ENCODE measurements at places on chromosomes 4 and X.

- no peak for DNase-seq
These were observed 425.0 kb downstream of the MID1IP1 start for GRCh38 chrX:39226251-39226650.

DNA sequence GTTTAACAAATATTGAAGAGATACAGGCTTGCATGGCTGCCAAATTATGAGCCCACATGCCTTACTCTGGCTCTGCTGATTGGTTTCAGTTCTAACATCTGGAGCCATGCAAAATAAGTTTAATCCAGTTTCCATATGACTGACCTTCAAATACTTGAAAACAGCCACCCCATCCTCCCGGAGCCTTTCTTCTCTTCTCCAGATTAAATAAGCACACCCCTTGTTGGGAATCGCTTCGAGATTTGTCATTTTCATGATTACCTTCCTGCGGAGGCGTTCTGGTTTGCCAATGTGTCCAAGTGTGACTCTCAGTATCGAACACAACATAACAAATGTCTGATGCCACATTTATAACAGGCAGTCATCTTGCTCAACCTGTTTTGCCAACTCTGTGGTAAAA is 101.6 kb upstream of the JADE1 start:
- DNase-seq, result no peak

DNA sequence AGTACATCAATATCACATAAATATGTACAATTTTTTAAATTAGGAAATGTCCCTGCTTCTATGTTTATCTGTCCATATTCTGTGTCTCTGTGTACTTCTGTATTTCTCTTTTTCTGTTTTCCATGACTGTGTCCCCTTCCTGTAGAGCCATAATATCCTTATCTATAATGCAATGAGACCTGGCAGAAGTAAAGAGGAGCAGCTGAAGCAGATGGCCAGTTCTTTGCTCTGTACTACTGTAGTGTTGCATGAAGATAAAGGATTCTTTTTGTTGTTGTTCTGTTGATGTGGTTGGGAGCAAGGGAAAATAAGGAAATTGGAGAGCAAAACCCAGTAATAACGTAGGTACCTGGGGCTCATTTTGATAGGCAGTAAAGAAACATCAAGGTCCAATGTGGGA is 301.7 kb downstream of the ADGRL3 start:
- DNase-seq, result no peak

DNA sequence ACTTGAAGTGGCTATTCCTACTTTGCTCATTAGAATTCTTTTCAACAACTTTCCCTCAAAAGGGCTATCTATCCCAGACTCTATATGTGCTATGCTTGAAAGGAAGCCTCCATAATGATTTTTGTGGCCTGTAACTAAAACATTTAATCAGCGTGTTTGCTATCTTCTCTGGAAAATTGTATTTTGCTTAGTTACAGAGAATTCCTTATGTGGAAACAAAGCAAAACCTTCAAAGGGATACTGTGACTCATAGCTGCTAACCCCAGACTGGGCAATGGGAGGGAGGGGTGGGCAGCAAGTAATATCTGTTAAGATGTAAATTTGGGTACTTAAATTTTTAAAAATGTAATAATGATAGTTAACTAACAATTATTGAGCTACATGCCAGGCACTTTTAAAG is 3.7 kb downstream of the SLC25A14 start:
- DNase-seq, result no peak

- DNase-seq, result no peak
These were observed 4.2 kb upstream of the ZXDB start for GRCh38 chrX:57587607-57588006.

DNA sequence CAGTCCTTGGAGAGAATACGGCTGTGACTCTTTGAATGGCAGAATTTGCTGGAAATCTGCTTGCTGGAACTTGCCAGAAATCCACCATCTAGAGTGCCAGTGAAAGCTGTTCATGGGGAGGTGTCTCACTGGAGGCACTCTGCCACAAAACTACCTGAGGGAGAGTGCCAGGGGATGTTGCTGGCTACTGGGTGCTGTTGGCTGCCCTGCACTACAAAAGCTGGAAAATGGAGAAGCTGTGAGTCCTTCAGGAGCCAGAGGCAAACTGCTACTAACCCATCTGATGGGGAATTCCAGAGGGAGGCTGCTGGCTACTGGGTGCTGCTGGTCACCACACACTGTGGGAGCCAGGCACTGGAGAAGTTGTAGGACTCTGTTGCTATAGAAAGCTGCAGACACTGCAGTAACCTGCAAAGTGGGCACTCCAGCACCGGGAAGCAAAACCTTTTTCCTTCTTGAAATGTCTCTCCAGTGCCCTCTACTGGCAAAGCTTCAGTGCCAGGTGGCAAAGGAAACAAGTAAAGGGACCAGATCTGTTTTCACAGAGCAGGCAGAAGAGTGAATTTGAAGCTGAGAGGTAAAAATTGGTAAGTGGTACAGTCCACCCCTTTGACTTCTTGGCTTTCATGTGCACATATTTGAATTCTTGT is 47.8 kb upstream of the HSD17B10 start:
- DNase-seq, result peak; percentile 50

GRCh38 chrX:23373129-23373804 is 38.6 kb downstream of the PTCHD1 start:
- no peak for DNase-seq

DNA sequence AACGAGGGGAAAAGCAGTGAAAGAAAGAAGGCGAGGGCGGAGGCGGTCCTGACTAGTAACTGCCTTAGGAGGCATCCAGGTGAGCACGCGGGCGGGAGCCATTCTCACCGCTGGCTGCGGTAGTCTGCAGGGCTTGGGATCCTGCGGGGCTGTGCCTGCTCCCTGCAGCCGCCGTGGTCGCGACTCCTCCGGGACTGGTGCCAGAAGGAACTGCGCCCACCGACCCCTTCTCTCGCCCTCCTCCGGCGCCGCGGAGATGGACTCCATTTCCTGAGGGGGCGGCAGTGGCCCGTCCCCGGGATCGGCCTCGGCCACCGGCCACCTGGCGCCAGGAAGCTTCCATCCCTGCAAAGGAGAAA is 543 bp downstream of the NFXL1 start:
- peak; percentile 22 for DNase-seq

GRCh38 chrX:119107206-119107605 is 20.4 kb downstream of the KIAA1210 start:
- DNase-seq, result no peak

DNA sequence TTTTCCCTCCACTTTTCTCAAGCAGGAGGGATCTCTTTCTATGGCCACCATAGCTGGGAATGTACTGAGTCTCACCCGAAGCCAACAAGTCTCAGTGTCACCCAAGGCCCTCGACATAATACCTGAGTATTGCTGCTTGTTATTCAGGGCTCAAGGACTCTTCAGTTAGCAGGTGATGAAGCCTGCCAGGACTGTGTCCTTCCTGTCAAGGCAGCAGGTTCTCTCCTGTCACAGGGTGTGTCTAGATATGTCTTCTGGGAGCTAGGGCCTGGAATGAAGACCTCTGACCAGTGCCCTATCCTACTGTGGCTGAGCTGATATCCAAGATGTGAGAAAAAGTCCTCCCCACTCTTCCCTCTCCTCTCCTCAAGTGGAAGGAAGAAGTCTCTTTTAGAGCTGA is 391.0 kb upstream of the DIPK2B start:
- DNase-seq, result no peak

GRCh38 chr4:55754754-55755350 is 64.7 kb upstream of the EXOC1L start:
- no peak for DNase-seq

DNA sequence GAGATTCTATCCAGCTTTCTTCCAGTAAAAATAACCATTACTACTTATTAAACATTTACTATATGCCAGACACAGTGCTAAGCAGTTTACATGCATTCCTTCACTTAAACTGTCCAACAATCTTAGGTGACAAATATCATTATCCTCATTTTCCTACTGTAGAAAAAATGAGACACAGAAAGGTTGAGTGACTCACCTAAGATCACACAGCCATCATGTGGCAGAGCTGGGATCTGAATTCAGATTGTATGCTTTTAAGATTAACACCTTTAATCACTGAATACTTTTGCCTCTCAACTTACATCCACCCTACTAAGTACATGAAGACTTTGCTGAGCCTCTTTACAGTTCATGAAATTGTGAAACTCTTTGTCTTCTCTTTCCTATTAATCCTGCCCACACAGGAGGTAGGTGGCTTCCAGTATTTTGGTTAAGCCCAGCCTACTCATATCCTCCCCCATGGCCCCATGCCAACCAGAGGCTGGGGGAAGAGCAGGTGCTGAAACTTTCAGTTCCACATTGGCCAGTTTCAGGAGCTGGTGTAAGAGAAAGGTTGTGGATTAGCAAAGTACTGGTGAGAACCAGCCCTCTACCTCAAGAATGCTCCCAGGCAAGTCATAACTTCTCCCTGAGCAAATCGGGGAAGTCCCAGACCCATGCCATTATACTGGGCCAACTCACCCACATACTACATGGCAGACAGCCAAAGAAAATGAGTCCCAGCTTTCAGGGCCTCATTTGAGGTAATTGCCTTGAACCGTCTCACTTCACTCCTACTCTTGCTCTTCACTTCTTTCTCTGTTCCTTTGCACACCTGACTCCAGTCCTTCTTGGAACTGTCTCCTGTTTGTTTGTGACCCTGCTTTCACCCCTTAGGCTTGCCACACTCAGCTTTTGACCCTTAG is 211.1 kb downstream of the GUCY2F start:
- peak; percentile 24 for DNase-seq

DNA sequence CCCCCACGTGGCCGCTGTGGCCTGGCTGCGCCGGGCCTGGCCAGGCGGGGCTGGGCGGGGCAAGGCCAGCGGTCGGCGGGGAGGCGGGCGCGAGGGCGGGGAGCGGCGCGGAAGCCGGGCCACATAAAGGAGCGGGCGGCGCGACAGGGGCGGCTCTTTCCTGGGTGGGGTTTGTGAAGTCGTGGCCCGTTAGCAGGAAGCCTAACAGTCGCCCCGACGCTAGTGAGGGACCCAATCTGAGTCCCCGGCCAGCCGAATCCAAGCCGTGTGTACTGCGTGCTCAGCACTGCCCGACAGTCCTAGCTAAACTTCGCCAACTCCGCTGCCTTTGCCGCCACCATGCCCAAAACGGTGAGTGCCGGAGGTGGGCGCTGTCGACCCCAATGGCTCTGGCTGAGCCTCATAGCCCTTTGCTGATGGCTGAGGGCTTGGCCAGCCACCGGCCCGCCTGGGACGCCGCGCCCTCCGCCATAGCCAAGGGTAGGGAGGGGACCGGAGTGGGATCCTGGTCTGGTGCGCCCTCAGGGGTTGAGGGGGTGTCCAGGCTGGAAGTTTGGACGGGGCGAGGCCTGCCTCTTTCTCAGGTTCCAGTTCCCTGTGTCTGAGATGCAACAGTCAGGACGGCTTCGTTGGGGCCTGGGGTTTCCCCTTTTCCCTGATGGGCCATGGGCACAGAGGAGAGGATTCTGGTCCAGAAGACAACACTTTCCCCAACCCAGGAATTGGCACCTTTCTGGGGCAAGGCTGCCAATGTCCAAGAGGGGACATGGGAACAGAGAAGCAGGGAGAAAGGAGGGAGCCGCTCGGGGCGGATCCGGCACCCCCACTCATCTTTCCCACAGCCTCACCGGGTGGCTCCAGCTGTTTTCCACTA is at the start of gene MSN:
Gene MSN, plus strand, starts transcription at position 152 of the 874 bp plus-strand sequence. Its CDS starts 188 bp downstream, at position 340.
- DNase-seq, result peak; percentile 75

DNA sequence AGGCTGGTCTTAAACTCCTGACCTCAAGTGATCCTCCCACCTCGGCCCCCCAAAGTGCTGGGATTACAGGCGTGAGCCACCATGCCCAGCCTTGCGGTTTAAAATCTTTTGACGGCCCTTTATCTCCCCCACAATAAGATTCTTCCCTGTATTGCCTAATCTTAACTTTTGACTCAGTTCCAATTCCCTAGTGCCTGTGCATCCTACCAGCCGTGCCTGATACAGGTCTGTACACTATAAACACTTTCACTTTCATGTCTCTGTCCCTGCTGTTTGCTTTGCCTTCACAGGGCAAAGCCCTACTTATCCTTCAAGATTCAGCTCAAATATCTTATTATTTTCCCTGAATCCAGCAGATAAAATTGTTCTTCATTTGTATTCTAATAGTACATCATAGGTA is 74.6 kb downstream of the WDR44 start:
- DNase-seq, result no peak

DNA sequence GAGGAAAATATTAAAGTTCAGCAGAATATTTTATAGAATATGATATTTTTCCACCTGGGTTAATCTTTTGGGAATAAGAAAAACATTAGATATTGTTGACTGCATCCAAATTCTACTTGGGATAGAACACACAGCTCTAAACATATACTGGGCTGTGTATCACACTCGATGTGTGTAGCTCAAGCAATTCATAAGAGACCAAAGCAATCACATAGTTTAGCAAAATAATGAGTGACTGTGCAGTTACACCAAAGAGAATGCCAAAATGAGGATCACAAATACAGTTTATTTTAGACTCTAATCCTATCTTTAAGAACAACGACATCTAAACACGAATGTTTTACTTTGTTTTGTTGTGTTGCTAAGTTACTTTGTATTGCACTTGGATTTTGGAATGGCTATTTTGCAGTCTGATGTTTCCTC is 101.2 kb downstream of the CBR4 start:
- DNase-seq, result no peak

- no peak for DNase-seq
These were observed 159.1 kb upstream of the LEF1 start for GRCh38 chr4:108327642-108328382.

- no peak for DNase-seq
These were observed 1.6 kb downstream of the SCML1 start for GRCh38 chrX:17738737-17739535.

DNA sequence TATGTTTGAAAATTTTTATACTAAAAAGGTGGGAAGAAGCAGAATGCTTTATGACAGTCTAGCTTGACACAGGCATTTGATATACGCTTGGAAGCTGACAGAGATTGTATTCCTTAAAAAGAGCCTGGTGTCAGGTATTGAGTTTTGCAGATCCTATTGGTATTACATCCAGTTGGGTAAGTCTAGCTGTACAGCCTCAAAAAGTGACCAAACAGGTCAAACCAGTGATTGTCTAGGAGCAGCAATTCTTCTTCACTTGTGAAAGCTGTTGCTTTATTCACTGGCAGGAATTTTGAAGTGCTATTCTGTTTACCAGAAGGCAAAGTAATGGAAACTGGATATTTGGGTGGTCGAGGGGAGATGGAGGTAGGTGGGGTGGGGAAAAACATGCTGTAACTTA is 77.5 kb downstream of the UCHL1 start:
- no peak for DNase-seq

- no peak for DNase-seq
These were observed 44.3 kb downstream of the CCSER1 start for GRCh38 chr4:90171491-90171890.
